Ecto neural progenitor cell (in vitro differentiated cells): ENCODE measurements at places on chromosomes 6 and 20.

- DNase-seq: no peak
Observed at GRCh38 chr6:3758842-3759144, 7.3 kb upstream of the PXDC1 start.

- peak; percentile 14 for DNase-seq
Observed at GRCh38 chr6:109472132-109472995, 10.7 kb downstream of the ZBTB24 start.

DNA sequence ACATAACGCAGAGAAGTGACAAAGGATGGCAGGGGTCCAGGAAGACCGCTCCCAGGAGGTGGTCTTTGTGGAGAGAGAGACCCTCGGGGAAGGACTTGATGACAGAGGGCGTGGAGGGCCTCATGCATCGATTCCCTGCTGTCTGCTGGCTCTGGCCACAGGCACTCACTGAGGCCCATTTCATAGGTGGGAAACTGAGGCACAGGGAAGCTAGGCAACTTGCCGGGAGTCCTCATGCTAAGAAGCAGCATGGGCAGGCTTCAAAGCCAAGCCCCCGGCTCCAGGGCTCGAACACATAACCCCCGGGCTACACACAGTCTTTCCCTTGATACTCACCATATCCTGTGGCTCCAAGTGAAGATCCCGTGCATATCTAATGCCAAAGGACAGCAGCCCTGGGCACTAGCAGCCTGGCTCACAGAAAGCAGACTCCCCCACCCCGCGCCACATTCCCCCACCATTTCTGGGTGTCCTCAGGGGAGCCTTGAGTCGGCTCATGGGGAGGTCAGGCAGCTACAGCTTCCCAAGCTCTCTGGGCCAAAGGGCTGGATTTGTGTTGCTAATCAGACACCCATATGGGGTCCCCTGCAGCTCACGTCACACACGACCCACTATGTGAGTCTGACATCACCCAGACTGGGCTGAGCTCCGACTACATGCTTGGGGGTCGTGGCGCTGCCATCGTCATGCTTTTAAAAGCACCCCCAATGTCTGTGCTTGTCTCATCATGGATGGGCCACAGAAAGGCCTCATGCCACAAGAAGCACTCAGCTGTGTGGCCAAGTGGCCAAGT is 130.9 kb upstream of the PMEPA1 start:
- peak; percentile 40 for DNase-seq

GRCh38 chr20:47725248-47725973 is 59.9 kb downstream of the SULF2 start:
- DNase-seq: peak; percentile 88

DNA sequence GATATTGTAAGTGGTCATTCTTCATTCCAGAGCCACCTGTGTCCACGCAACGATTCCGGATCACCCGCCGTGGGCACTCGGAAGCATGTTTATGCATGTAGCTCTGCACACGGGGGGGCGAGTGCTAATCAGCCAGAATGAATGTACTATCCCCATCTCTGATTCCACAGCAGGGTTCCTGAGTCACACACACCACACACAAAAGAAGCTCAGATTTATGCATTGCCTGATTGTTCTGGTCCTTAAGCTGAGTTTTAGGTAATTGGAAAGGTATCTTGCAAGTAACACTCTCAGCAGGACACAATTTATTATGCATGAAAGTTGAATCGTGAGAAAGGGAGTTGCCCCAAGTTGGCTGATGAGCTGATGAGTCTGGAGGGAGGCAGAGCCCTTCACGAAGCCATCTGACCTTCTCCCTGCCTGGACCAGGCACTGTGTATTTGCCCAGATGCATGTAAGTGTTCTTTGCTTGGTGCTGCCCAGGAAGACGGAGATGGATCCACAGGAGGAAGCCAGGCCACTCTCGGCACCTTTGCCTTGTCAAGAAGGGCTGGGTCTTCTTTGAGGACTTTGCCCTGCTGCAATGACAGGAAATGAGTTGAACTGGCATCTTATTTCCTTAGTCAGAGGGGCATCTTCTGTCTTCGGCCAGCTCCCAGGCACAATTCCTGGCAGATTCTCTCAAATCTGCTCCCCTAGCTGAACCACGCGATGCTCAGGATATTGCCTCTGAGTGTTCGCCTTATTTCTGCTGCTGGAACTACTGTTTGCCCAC is 141.1 kb downstream of the SYNDIG1 start:
- DNase-seq: no peak

DNA sequence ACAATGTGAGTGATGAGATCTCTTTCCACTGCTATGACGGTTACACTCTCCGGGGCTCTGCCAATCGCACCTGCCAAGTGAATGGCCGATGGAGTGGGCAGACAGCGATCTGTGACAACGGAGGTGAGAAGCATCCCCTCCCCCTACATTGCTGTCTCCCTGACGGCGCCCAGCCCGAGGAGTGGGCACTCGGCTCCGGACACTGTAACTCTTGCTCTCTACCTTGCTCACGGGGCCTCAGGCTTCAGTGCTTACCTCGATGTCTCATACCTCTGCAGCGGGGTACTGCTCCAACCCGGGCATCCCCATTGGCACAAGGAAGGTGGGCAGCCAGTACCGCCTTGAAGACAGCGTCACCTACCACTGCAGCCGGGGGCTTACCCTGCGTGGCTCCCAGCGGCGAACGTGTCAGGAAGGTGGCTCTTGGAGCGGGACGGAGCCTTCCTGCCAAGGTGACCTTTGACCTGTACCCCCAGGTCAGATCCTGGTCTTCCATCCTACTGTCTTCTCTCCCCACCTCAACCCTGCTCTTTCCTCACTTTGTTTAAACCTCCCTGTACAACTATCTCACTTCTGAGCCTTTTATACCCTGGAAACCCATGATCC is 1.3 kb downstream of the CFB start:
- no peak for DNase-seq

GRCh38 chr6:84739866-84740208 is 24.6 kb downstream of the TBX18 start:
- no peak for DNase-seq

- DNase-seq: no peak
Observed at GRCh38 chr20:18743665-18744440, 69.7 kb upstream of the SCP2D1 start.
